Transverse colon (tissue), 4 donors: ENCODE measurements at places on chromosomes 16 and 17. TPM values are rescaled to one million over a fixed set of nuclear protein-coding genes. Genes with fewer than 3 reads are reported as not detected.

DNA sequence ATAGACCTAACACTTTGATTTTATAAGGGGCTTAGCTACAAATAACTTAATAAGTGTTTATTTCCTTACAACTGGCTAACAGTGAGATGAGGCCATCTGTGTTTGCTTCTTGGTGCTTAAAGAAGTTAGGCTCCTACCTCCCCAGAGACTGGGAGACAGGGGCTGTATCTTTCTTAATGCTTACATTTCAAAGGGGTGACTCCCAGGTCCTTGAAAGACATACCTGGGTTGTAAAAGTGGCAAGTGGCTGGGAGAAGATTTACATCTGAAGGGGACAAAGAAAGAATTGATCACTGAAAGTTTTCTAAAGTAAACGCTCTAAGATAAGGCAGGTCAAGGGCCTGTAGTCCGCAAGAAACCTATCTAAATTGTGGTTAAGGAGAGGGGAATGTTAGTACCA, 196.8 kb downstream of the CNTNAP4 start:
- no peak for DNase-seq

GRCh38 chr17:39014044-39014794, 47.0 kb upstream of the FBXO47 start:
- DNase-seq: no peak

GRCh38 chr17:80187090-80187489, 17.3 kb downstream of the CARD14 start:
- no peak for DNase-seq

DNA sequence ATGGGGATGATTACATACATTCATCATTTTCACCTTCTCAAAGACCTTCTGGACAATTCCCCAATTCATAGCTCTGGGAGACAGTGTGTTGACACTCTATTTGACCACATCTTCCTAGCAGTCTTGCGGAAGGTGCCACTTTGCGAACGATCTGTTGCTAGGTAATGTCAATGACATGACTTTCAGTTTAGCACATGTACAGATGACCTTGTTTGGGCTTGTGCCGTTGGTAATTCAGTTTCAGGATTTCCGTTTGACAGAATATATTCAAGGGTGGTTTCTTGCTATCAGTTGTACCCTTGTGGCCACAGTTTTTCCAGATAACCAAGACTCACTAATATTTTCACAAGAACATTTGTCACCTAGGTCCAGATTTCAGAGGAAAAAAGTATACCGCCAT, 478.2 kb downstream of the WWOX start:
- DNase-seq: no peak

GRCh38 chr17:37725021-37725595, 19.8 kb downstream of the HNF1B start:
- DNase-seq: no peak

DNA sequence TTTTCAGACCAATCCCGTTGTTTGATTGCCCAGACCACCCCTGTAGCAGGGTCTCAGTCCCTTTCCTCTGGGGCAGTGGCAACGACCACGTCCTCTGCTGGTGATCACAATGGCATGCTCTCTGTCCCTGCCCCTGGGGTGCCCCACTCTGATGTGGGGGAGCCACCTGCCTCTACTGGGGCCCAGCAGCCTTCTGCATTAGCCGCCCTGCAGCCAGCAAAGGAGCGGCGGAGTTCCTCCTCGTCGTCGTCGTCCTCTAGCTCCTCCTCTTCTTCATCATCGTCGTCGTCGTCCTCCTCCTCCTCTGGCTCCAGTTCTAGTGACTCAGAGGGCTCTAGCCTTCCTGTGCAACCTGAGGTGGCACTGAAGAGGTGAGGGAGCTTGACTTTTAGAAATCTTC, 9.2 kb downstream of the ELOB start:
- DNase-seq: no peak

GRCh38 chr17:4357030-4357628, 9.3 kb downstream of the UBE2G1 start:
- no peak for DNase-seq

- no peak for DNase-seq
These were observed 41.7 kb downstream of the CREBBP start for GRCh38 chr16:3838600-3839401.

DNA sequence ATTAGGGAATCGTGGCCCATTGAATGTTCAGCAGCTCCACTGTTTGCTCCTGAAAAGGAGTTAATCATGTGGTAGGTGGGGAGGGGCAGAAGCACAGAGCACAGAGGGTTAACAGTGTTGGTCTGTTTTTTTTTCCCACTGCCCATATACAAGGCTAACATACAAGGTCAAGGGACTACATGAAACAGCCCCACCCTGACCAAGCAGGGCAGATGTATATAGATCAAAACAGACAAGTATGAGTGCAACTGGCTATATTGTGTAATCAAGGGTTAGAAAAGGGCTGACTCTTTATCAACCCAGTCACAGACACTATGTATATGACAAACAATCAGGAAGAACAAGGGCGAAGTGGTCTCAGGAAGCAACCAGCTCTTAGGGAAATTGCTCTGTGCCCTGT, 186.6 kb upstream of the CDH11 start:
- no peak for DNase-seq

GRCh38 chr16:9090101-9090959, 1.1 kb upstream of the HAPSTR1 start:
- peak; percentile 40 for DNase-seq

DNA sequence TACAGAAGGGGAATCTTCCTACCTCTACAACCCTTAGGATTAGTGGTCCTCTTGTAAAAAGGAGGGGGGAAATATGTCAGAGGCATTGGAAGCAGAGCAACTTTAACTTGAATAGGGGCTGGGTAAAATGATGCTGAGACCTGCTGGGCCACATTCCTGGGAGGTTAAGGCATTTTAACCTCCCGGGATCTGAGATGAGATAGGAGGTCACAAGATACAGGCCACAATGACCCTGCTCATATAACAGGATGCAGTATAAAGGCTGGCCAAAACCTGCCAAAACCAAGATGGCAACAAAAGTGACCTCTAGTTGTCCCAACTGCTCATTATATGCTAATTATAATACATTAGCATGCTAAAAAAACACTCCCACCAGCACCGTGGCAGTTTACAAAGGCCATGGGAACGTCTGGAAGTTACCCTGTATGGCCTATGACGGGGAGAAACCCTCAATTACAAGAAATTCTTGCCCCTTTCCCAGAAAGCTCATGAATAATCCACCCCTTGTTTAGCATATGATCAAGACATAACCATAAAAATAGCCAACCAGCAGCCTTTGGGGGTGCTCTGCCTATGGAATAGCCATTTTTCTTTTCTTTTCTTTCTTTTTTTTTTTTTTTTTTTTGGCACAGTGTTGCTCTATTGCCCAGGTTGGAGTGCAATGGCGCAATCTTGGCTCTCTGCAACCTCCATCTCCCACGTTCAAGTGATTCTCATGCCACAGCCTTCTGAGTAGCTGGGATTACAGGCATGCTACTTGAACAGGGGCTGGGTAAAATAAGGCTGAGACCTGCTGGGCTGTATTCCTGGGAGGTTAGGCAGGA, 6.2 kb upstream of the C1QTNF1 start:
- DNase-seq: no peak

DNA sequence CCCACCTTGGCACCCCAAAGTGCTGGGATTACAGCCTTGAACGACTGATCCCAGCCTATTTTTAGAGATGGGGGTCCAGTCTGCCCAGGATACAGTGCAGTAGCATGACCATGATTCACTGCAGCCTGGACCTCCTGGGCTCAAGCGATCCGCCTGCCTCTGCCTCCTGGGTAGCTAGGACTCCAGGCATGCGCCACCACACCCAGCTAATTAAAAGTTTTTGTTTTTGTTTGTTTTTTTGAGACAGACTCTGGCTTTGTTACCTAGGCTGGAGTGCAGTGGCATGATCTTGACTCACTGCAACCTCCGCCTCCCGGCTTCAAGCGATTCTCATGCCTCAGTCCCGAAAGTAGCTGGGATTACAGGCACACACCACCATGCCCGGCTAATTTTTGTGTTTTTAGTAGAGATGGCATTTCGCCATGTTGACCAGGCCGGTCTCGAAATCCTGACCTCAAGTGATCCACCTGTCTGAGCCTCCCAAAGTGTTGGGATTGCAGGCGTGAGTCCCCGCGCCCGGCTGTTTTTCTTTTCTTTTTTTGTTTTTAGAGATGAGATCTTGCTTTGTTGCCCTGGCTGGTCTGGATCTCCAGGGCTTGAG, 2.3 kb upstream of the PAFAH1B1 start:
- DNase-seq: no peak

DNA sequence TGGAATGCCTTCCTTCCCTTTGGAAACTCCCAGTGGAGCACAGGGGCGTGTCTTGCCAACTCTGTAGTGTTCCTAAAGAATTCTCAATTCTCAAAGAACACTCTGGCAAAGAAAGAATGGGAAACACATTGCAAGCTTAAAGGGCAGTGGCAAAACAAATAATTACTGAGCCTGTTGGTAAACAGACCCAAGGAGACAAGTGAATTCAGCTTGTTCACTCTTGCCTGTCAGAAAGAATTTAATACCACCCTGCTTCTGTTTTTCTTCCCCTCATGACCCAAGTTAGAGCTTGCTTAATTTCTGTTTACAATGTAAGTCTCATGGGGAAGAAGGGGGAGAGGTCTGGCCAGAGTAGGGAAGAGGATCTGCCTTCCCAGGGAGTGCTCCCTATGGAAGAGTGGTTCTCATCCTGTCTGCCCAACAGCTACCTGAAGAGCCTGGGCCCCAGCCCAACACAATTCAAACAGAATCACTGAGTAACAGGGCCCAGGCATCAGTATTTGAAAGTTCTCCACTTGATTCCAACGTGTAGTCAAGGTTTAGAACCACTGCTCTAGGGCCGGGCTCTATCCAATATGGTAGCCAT, 386.0 kb downstream of the SLC39A11 start:
- DNase-seq: no peak

- no peak for DNase-seq
These were observed 180.9 kb downstream of the RPTOR start for GRCh38 chr17:80725517-80725916.

GRCh38 chr16:82092711-82093110, 57.7 kb downstream of the HSD17B2 start:
- DNase-seq: no peak

- no peak for DNase-seq
These were observed 91.2 kb downstream of the TMEM132E start for GRCh38 chr17:34670618-34671017.

- DNase-seq: no peak
These were observed 48.3 kb downstream of the ARHGAP23 start for GRCh38 chr17:38476549-38476948.

DNA sequence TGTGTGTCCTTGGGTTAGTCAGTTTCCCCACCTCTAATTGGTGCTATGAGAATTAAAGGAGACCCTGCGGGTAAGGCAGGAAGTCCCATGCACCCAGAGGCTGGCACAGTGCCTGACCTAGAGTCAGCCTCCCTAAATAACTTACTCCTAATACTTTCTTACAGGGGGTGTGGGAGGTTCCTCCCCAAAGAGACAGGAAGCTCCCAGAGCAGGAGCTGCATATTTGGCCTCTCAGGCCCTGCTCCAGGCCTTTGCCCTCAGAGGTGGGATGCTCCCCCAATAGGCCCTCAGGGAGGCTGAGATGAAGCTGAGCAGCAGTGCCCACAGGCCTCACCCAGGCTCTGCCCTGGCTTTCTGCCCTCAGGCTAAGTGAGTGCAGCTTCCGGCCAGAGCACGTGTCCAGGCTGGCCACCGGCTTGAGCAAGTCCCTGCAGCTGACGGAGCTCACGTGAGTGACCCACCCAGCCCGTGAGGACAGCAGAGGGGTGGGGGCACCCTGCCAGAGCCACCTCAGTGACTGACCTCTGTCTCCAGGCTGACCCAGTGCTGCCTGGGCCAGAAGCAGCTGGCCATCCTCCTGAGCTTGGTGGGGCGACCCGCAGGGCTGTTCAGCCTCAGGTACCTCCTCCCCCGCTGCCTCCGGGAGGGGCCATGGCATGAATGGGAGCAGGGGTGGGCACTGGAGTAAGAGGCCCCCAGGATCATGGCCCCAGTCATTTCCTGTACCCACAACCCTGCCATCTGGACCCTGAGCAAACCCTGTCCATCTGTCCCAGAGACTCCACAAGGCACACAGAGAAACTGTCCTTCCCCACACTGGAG, 31.1 kb upstream of the CPNE2 start:
- peak; percentile 35 for DNase-seq

- DNase-seq: no peak
These were observed 31.7 kb downstream of the PIK3R6 start for GRCh38 chr17:8835631-8836364.

- DNase-seq: peak; percentile 31
These were observed 57.5 kb downstream of the CYB5B start for GRCh38 chr16:69481901-69482341.

DNA sequence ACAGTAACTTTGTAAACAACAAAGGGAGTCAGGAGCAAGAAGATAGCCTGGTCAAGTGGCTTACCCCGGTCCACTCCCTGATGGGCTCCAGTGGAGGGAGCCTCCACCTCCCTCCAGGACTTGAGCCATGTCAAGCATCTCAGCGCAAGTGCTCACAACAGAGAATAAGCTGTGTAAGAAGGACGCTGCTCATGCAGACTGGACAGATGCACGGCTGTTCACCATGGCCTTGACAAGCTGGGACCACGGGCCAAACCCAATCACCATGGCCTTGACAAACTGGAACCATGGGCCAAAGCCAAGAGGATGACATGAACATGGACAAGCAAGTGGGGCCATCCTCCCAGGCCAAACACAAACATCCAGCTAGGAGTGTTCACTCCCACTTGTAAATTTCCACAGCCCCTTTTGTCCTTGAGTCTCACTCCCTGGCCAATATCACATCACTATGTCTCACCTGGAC, 3.4 kb upstream of the PITPNM3 start:
- DNase-seq: no peak

DNA sequence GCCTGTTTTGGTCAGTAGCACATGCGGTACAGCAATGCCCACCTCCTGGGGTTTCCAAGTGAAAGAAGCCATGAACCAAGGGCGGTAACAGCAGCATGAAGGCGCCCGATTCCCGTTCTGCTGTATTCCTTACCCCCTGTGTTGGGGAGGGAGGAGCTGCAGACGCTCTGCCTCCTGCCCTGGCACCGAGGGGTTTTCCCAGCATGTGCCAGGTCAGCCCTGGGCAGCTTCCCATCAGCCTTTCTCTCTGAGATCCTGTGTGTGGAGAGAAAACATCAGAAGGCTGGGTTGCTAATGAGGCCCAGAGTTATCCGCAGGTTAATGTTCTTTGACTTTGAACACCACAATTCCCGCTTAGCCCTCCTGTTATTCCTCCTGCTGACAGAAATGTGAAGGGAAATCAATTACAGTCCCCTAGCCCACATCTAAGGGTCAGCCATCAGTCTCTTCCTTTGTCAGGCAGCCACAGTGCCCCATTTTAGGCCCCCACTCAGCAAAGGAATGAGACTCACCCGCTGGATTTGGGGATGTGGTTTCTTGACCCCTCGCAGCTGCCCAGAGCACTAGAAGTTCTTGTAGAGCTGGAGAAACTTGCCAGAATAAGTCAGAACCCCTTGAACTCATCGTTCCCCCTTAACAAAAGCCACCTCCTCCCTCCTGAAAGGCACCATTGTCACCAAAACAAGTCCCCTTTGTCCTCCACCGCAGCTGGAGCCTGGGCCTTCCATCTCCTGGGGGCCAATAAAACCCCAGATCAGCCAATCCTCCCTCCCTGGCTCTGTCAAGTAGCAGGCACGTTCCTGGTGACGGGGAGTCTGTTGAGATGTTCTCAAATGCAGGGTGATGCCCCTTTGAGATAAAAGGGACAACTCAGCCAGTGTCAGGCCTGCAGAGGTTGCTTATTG, 168.5 kb downstream of the KATNIP start:
- no peak for DNase-seq

The SLC6A2 gene
- total RNA-seq: not detected

The PRSS33 gene
- total RNA-seq: not detected

The HSD11B2 gene
- 667 TPM for total RNA-seq

The NPIPA1 gene
- 47.8 TPM for total RNA-seq

The ATP1B2 gene
- total RNA-seq: 0.40 TPM

The CTDNEP1 gene
- total RNA-seq: 66.7 TPM

The KRT20 gene
- 207 TPM for total RNA-seq

The KCNH6 gene
- not detected for total RNA-seq
